LoVo (cell line): ENCODE measurements at places on chromosomes 11 and 22.

GRCh38 chr11:121412711-121413415 lies 39.3 kb upstream of the SORL1 start:
- no peak for DNase-seq

- DNase-seq, result peak; percentile 13
Measured at GRCh38 chr22:26589367-26589844, 526 bp downstream of the TPST2 start.

DNA sequence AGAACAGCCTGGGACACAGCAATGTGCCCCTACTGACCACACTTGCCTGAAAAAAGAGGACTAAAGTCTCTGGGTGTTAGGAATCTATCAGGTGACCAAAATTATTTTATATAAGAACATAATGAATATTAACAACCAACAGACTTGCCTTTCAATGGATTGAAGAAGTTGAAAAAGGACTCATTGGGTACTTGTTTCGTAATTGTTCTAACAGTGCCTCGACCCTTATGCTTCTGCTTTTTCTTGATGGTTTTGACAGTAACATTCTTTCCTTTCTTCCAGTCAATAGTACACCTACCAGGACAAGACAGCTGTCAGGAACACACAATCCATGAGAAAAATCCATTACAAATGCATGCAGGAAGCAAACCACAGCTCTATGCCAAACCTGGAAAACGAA lies 29.0 kb upstream of the PHLDA2 start:
- DNase-seq, result no peak

DNA sequence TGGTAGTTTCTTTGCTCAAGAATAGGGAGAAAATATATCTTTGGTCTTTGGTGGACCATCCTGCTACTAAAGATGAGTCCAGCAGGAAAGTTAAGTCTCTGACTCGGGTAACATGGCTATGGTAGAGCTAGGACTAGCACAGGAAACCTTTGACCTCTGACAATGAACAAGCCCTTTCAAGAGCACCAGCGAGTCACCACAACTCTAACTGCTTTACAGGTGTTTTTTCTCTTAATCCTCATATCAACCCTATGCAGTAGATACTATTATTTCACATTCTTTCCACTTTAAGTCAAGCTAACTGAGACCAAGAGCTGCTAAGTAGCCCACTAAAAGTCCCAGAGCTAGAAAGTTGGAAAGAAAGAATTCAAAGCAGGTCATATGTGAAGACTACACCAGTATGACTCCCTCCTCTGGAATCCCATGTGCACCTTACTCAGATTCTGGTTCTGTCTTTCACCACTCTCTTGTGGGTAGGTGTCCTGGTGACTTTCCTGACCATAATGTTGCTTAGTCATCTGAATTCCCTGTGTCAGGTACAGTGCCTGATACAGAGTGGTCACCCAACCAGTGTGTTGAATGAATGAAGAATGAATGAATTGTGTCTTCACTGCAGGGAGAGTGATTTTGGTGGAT lies 53.8 kb upstream of the ME3 start:
- DNase-seq, result peak; percentile 65

DNA sequence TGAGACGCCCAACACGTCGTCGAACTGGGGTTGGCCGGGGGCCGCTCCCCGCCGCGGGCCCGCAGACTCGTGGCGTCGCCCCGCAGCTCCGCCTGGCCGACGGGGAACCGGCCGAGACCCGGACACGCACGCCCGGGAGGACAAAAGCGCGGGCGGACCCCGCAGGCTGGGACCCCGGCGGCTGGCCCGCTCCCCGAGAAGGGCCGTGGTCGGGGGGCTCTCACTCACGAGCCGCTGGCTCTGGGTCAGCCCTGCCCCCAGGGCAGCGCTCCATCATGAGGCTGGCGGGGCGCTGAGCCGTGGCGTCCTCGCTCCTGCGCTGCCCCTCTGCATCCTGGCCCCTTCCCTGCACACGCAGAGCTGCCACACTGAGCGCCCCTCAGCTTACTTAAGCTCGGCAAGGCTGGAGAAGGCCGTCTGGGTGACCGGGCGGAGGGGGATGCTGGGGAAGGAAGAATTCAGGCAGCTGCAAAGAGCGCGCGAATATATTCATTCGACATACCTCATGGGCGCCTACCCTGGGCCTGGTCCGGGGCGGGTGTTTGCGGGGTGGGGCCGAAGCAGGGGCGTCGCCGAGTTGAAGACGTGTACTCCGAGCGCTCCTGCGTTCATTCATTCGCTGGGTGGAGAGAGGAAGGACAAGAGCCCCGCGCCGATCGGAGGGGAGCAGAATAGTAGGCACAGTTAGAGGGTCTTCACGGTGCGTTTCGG lies 579 bp upstream of the CYB5R2 start:
- no peak for DNase-seq

DNA sequence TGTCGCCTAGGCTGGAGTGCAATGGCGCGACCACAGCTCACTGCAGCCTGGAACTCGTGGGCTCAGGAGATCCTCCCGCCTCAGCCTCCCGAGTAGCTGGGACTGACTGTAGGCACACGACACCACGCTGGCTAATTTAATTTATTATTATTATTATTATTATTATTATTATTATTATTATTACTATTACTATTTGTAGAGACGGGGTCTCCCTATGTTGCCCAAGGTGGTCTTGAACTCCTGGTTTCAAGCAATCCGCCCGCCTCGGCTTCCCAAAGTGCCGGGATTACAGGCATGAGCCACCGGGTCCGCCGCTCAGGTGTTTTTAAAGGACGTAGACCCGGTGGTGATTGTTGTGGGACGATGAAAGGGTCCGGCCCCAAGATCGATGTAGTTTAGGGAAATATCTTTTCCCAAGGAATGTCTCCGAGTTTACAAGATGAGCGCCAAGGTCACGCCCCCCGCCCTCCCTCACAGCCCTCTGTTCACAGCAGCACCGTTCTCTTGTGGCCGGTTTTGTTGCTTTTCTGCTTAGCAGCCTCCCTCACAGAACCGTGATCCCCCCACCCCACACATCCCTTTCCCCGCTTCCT lies 728 bp upstream of the POGLUT3 start:
- DNase-seq, result no peak
